Fibroblast of villous mesenchyme (primary cell): ENCODE measurements at places on chromosomes 2 and 18.
A peak's percentile ranks its signal among the peaks of the same experiment; 100 is the strongest.

GRCh38 chr2:28665041-28665704, 86.5 kb upstream of the PPP1CB start:
- DNase-seq: peak; percentile 74

DNA sequence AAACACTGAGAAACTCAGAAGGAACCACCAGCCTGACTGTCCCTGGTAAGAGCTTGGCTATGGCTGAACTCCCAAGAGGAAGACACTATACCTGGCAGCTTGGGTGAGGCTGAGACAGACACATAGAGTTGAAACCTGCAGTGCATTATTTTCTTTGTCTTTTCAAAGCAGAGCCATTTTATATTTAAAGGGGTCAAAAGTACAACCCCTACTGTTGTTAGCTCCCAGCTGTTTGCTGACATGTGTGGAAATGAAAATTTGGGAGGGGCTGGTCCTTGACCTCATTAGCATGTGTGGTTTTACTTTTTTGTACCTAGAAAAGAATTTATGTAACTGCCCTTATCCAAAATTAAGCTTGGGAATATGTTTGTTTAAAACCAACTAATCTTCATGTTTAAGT, 309.0 kb downstream of the RPRM start:
- no peak for DNase-seq

- DNase-seq: no peak
Observed at GRCh38 chr2:174333017-174333371, 1.8 kb upstream of the SP9 start.

DNA sequence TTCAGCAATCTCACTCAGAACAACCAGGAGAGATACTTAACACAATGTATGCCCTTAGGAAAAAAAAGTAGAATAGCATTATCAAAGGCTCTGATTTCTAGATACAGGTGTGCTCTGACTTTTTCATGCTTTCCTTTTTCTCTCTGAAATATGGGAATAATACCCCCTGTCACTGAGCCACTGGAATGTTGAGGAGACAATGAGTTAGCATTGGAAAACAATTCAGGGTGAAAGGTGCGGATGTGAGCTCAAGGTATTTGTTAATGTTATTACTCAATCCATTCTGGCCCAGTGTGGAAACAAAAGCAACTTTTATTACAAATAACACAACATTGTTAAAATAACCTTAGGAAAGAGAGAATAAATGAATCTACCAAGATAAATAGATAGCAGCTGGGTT, 228.0 kb downstream of the IKZF2 start:
- peak; percentile 10 for DNase-seq

- DNase-seq: peak; percentile 75
Observed at GRCh38 chr2:220076734-220077133, 449.3 kb downstream of the SLC4A3 start.

GRCh38 chr2:96145036-96145847, at the start of gene DUSP2:
DUSP2 (minus strand) TSS chr2:96145440; CDS start chr2:96145354, 86 bp downstream.
- peak; percentile 40 for DNase-seq

GRCh38 chr2:120945091-120945490, 209.4 kb downstream of the GLI2 start:
- DNase-seq: no peak

DNA sequence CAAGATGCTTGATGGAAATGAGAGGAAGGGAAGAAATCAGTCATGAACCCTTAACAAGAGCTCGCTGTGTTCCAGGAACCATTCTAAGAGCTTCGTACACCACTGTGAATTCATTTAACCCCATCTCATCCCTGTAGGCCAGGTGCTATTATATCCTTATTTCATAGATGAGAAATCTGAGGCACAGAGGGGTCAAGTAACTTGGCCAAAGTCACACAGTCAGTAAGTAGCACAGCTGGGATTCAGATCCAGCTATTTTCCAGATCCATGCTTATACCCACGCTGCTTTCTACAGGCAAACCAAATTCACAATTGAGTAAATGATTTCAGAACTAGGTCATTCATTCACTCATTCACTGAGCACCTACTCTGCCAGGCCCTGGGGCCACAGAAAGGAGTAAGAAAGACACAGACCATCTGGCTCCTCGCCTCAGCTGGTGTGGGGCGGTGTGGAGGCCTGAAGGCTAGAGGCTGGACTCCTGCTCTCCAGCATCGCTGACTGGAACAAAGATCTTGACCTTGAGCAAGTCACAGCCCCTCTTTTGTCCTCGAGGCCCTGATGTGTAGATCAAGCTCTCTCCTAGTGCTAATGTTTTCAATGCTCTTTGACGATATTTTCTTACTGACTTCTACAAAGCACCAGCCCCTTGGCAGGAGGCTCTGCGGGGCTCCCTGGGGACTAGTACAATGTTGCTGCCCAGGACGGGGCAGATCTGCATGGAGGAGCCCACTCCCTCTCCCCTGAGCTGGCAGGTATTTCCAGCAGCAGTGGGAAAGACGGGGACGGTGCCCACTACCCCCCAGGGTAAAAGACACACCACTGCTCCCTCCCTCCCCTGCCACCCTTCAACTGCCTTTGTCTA, 26.5 kb downstream of the STEAP3 start:
- DNase-seq: no peak

- no peak for DNase-seq
Observed at GRCh38 chr2:220226076-220226475, 598.6 kb downstream of the SLC4A3 start.

DNA sequence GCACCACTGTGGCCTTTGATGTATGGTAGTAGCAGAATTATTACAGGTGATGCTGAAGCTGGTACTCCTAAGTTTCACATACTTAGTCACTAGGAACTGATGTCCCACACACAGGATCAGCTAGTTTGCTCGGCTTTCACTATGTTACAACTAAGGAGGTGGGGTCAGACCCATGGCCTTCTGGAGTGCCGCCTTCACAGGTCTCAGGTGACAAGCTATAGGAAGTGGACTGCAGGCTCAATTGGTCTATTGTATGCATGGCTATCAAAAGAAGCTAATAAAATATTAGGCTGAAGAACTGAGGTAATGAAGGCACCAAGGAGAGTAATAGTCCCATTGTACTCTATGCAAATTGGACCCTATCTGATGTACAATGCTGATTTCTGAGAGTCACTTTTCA, 170.6 kb downstream of the DLGAP1 start:
- DNase-seq: no peak

- no peak for DNase-seq
Observed at GRCh38 chr18:71079606-71080005, 790.8 kb downstream of the SOCS6 start.

DNA sequence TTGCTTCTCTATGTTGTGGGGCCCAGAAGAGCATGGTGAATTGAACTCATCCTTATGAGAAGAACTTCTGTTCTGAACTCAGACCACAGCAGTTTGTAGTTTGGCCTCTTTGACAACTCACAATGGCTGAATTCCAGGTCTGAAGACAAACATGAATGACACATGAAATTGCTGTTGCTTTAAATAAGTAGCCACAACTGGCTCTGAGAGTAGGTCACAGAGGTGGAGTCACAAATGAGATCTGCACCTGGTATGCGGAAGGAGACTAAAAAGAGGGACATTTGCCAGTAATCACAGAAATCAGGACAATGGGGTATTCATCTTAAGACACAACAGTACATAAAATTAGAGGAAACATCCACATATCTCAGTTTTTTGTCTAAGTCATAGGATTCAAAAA, 290.3 kb upstream of the MMADHC start:
- DNase-seq: no peak

- no peak for DNase-seq
Observed at GRCh38 chr18:31490387-31490786, 7.6 kb upstream of the DSG2 start.

- peak; percentile 90 for DNase-seq
Observed at GRCh38 chr2:176104316-176105077, 2.6 kb upstream of the HOXD11 start.

DNA sequence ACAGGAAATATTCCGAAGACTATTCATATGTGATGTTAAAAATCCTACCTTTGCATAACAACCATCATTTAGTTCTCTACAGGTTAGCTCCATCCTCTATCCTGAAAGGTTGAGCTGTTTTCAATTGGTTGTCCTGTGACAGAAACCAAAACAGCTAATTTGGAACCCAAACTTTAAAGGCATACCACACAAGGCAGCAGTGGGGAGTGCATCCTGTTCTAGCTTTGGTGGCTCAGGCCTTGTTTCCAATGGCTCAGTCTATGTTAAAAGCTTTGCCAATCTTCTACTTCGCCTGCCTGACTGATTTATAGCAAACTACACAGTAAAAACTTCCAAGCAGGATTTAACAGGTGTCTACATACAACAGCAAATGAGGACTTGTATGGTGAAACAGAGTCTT, 3.2 kb downstream of the CD226 start:
- no peak for DNase-seq
